ENCODE measurements at places on chromosomes 3 and 15. TPM values are rescaled to one million over a fixed set of nuclear protein-coding genes. Genes with fewer than 3 reads are reported as not detected.

Gene CNTN4
- 5.2 TPM for total RNA-seq

Gene GREM1
- total RNA-seq: 293 TPM

- no peak for DNase-seq
Observed at GRCh38 chr3:113255854-113256615, 44.7 kb downstream of the BOC start.

DNA sequence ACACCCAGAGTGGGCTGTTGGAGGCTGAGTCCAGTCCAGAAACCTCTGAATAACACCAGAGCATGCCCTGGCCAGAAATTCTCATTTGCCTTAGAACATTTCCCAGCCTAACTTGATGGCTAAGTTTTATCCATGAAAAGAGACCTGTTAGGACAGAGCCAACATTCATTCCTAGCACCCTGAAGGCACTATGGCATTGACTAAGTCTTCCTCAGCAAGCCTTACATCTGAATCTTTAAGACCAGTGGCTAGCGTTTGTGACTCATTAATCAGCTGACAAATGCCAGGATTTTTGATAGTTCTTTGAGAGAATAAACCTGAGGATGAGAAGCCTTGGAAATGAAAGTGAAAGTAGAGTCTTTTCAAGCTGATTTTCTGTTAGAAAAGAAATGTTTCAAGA, 1087.1 kb upstream of the ALCAM start:
- no peak for DNase-seq

DNA sequence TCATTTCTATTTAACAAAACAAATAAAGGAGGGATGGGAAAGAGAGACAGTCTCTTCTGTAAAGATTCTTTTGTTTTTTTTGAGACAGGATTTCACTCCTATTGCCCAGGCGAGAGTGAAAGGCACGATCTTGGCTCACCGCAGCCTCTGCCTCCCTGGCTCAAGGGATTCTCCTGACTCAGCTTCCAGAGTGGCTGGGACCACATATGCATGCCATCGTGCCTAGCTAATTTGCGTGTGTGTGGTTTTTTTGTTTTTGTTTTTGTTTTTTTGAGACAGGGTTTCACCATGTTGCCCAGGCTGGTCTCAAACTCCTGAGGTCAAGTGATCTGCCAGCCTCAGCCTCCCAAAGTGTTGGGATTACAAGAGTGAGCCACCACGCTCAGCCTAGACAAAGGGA, 23.3 kb downstream of the STAG1 start:
- no peak for DNase-seq

DNA sequence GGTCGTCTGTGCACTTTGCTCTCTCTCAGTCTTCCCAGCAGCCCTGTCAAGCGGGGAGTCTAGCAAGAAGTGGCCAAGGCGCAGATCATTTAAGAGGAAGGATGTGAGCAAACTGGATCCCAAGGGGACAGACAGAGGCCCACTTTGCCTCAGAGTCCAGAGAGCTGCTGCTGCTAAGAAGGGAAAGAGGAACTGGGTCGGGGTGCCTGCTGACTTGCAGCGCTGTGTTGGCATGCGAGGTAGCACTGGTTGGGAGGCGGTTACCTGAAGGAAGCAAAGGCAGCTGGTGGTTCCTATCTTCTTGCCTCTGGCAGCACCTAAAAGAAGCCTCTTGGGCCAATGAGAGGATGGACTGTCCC, 28.1 kb downstream of the SMAD3 start:
- DNase-seq: no peak

- DNase-seq: no peak
Observed at GRCh38 chr3:113110267-113110666, 101.1 kb upstream of the BOC start.

- DNase-seq: no peak
Observed at GRCh38 chr15:36886191-36886590, 214.2 kb downstream of the MEIS2 start.

DNA sequence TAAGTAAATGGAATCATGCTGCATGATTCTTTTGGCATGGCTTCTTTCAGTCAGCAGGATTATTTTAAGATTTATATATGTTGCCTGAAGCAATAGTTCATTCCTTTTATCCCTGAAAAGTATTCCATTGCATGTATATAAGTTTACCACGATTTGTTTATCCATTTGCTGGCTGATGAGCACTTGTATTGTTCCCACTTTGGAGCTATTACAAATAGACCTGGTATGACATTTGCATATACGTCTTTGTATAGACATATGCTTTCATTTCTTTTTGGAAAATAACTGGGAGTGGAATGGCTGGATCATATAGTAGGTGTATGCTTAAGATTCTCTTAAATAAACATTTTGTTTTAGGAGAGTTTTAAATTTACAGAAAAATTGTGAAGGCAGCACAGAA, 79.3 kb upstream of the CBLB start:
- no peak for DNase-seq

DNA sequence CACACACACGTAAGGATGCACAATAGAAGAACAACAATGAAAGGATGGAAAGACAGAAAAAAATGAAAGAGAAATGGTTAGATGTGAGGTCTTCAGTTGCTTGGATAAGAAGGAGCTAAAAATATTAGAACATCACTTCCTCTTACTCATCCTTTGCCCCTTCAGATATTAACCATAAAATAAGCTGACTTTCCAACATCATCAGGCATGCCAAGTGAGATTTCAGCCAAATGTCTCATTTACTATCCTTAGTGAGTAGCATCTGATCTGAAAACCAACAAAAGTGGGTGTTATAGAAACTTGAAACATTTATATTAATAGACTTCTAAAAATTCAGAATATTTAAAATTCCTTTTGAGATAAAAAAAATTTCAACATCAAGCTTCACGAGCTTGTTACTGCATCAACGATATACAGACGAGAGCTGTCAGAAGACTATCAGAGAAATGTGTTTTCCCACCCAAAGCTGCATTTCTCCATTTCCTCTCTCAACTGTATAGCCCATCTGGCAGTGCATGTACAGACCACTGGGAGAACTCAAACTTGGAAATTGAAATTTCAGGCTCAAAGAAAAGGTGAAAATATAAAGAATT, 25.4 kb upstream of the LSAMP start:
- DNase-seq: no peak

DNA sequence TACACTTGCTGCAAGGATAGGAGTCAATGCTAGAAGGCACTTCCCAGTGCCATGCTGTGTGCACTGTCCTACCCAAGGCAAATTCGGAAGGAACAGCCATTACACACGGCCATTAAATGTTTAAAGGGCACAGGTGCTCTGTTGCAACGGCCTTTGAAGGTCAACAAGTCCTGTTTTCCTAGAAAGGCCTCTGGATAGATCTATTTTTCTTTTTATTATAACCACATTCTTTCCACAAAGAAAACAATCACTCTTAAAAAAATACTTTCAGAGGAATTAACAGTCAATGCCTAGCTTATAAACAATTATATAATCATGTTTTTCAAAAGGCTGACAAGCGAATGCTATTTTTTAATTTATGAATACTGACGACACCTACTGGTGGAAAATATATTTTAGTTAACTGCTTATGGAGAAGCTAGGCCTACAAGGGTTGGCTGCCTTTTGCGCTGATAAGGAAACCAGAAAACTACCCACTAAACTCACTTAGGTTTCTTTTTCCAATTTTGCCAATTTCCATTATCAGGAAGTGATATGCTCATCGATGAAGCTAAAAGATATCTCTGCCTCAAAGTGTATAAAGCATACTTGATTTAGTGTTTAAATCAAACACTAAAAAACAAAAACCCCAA, 2.4 kb downstream of the ARHGEF3 start:
- no peak for DNase-seq

GRCh38 chr3:146513386-146514051, 30.9 kb downstream of the PLSCR1 start:
- DNase-seq: no peak

GRCh38 chr3:29153811-29154210, 127.1 kb upstream of the RBMS3 start:
- DNase-seq: no peak

Gene NKIRAS1
- total RNA-seq: 11.0 TPM

- no peak for DNase-seq
Observed at GRCh38 chr3:9072667-9073009, 109.4 kb upstream of the RAD18 start.

Gene SEC11A
- total RNA-seq: 121 TPM

Gene HMCES
- 44.3 TPM for total RNA-seq

GRCh38 chr15:50145451-50145872, 26.4 kb upstream of the ATP8B4 start:
- peak; percentile 32 for DNase-seq

DNA sequence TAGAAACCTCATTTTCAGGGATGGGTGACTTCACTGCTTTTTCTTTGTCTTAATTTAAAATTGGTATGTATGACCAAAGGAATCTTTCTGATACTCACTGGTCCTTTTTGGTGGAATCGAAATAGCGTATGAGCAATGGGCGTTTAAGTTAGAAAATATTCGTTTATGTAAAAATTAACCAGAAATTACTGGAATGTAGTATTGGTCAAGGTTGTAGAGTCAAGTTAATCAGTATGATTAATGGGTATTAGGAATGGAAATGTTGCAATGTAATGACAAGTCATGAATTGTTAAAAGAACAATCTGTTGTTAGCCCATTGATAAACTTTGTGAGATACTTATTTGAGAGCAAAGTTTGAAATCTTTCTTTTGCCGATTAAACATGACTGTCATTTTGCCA, 36.9 kb downstream of the AKAP13 start:
- DNase-seq: no peak

Gene ABHD17C
- 11.2 TPM for total RNA-seq

Gene CAND2
- 12.1 TPM for total RNA-seq

GRCh38 chr3:43400781-43401730, 114.7 kb downstream of the SNRK start:
- no peak for DNase-seq

Gene REC114
- not detected for total RNA-seq

- DNase-seq: no peak
Observed at GRCh38 chr3:179069762-179070390, 1.7 kb downstream of the ZMAT3 start.

DNA sequence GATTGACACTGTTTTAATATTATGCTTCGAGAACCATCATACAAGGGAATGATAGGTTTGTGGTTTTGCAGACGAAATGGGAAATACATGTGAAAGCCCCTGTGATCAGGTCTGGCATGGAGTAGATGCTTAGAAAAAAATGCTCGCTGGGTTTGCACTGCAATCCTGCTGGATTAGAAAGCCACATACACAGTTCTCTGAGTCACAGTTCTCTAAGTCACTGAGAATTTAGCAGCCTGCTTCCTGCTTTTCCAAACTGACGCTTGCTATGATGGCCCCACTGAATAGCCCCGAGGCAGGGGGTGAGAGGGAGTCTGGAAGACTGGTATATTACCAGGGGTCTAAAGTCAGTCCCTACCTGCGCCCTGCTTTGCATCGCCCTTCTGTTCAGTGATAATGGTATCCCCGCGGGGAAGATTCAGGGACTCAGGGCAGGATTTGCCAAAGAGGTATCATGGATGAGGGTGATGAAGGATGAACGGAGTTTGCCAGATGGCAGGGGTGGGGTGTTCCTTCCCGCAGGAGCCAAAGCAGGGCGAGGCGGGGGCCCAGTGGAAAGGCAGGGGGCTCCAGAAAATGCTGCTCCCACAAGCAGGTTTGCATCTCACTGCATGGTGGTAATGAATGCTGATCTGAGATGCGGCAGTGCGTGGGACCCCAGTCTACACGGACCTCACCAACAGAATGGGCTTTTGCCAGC, 82.3 kb downstream of the IQSEC1 start:
- no peak for DNase-seq

DNA sequence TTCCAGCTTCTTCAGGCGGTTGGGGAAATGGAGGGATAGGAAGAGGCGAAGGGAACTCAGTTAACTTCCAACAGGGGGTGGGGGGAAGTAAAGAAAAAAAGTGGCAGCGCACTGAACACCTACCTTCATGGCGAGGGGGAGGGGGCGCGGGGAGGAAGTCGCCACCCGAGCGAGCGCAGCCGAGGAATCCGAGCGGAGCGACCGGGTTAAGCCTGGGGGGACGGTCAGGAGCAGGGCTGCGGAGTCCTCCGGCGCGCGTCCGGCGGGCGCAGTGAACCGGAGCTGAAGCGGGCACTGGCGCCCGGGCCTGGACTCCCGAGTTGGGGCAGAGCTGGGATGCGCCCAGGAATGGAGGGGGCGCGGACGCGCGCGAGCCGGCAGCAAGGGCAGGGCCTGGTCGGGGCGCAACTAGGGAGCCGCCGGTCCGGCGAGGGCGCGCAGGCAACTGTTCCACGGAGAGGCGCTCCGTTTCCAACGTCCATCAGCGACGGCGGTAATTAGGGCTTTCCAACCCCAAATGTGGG, at the start of gene WNT5A:
Gene WNT5A, minus strand, starts transcription at position 450 of the 524 bp plus-strand sequence. Its CDS starts 321 bp downstream, at position 129.
- DNase-seq: no peak
